ENCODE measurements at places on chromosomes 7 and 10. TPM values are rescaled to one million over a fixed set of nuclear protein-coding genes. Genes with fewer than 3 reads are reported as not detected.

GPNMB gene
- total RNA-seq = 3.4 TPM

TBX20 gene
- total RNA-seq = 1.2 TPM

SLC35G1 gene
- total RNA-seq = 7.1 TPM

PLAC9 gene
- total RNA-seq = not detected

PON1 gene
- total RNA-seq = 0.64 TPM
